CD4-positive, alpha-beta T cell treated with Interleukin-21 for 1 hour (primary cell): ENCODE measurements at places on chromosomes 2 and 18.

DNA sequence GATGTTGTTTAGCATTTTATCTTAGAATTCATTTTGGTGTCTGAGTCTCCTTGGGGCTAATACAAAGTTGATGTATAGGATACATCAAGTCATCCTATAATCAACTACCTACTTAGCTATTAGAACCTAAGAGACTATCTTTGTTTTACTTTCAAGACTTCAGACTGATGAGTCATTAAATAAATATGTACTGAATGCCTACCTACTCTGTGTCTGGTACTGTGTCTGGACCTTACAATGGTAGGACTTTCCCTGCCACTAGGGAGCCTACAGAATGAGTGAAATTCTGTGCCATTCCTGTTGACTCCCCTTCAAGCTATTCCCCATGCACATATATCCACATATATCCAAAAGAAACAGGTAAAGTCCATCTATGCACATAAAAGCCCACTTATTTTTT, 114.5 kb downstream of the ERBB4 start:
- no peak for DNase-seq

DNA sequence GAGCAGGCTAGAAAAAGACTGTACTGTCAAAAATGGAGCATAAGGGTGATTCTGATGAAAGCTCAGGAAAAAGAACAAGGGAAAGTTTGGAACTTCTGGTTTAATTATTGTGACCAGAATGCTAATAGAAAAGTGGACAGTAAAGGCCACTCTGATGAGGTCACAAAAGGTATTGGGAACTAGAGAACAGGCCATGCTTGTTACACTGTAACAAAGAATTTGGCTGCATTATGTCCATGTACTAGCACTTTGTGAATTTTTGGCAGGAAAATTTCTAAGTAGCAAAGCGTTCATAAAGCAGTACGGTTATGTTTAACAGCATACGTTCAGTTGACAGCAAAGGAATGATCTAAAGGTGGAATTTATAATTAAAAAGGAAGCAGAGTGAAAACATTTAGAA, 418.6 kb downstream of the TRIB2 start:
- DNase-seq, result no peak

DNA sequence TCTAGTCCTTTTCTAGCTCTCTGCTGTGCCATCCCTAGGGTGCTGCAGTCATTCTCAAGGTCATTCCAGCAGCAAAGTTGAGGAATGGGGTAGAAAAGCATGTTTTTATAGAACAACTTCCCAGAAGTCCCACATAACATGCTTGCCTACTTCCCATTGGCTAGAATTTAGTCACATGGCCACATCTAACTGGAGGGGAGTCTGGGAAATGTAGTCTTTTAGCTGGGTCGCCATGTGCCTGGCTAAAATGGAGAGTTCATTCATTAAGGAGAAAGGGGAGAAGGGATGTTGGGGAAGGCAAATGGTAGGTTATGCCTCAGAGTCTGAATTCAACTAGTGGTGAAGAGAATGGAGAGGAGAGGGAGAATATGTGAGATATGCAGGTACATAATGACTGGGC, 85.7 kb downstream of the SLC4A3 start:
- DNase-seq, result peak; percentile 4

DNA sequence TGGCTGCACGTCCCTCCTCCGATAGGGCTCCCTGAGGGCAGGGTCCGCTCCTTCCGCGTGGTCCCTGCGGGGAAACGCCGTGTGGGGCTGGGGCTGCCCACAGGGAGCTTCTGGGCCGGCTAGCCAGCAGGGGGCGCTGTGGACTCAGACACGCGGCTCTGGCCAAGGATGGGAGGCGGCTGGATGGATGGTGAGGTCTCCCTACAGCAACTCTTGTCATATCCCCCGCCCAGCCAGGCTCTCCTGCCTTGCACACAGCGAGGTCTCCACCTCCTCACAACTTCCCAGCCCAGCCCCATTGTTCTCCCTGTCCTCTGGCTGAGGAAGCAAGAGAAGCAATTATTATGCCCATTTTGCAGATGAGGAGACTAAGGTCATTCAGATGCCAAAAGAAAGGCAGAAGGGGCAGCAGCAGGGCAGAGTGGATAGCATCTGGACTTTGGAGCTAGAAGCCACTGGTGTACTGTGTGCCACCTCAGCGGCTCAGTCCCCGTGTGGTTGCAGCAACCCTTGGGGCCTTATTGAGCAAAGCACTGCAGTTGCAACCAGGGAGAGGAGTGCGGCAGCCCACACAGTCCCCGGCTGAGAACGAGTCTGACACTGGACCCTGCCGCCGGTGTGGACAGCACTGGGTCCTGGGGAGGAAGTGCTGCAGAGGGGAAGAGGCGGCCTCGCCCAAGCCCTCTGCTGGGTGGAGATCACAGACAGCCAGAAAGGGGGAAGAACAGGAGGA, 99.0 kb downstream of the ZFP36L2 start:
- peak; percentile 87 for DNase-seq

DNA sequence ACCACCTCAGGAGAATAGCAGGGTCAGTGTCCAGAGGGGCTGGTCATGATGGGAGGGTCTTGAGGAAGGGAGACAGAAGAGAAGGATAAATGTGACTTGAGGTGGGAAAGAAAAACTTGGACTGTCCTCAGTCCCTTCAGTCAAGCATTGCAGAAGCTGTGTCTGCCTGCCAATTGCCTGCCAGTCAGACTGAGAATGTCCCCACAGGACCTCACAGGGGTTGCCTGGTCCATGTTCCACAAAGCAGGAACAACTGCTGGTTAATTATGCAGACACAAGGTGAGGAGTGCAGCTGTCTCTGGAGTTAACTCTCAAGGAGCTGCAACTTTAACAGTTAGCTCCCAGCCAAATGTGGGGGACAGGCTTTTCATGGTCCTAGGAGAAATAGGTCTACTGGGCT, 75.7 kb downstream of the TRIM43 start:
- no peak for DNase-seq

DNA sequence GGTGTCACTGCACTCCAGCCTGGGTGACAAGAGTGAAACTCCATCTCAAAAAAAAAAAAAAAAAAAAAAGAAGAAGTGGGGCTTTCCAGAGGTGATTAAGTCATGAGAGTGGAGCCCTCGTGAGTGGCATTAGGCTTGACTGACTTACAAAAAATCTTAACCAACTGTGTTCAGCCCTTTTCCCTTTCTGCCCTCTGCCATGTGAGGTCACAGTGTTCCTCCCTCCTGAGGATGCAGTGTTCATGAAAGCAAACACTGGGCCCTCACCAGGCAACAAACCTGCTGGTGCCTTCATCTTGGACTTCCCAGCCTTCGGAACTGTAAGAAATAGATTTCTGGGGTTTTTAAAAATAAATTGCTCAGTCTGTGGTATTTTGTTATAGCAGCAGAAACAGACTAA, 37.0 kb upstream of the METTL21A start:
- DNase-seq, result peak; percentile 22

DNA sequence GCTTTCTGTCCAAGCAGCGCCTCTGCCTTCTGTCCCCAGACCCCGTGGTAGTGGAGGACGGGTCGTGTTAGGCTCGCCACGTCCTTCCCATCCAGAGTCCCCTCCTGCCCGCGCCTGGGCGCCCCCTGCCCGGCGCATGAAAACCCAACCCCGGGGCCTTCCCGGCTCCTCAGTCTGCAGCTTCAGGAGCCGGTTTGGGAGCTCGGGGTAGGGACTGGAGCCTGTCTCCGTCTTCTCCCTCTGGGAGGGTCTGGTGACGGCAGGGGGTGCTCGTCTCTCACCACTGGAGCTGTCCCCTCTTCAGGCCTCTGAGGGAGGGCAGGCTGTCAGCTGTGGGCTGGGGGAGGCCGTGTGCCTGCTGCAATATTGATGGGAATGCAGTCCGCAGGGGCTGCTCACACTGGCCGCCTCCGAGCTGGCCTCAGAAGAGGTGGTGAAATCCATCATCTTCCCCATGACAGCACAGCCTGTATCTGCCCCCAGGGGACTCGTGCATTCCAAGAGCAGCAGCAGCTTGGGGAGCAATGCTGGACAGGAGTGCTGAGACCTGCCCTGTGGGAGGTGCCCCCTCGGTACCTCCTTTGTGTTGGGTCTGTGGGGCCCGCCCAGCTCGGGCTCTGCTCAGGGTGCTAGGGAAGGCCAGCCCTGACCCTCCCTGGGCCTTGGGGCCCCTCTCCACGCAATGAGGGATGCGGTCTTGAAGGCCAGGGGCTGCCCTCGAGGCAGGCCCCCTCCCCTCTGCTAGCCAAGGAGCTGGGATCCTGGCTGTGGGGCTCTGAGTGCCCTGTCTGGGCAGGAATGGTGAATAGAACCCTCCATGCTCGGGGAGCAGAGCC, 17.8 kb upstream of the KLHL30 start:
- no peak for DNase-seq

DNA sequence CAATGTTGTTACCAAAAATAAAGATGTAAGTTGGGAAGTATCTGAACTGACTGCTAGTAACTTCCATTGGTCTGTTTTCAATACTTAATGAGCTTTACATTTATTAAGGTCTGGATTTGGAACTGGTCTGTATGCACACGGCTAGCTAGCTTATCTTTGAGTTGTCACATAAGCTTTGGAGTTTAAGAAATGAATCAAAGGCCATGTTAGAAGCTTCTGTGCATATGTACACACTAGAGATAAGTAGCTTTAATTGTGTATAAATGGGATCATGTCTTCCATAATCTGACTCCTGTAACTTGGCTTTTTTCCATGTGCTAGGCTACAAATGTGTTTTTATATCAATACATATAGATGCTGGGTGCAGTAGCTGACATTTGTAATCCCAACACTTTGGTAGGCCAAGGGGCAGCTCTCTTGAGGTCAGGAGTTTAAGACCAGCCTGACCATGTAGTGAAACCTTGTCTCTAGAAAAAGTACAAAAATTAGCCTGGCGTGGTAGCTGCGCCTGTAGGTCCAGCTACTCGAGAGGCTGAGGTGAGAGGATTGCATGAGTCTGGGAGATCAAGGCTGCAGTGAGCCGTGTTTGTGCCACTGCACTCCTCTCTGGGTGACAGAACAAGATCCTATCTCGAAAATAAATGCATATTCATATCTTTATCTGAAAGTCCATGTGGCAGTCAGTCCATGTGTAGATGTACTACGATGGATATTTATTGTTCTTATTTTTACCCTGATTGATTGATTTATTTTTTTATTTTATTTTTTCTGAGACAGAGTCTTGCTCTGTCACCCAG, 27.2 kb downstream of the ATIC start:
- DNase-seq, result no peak

DNA sequence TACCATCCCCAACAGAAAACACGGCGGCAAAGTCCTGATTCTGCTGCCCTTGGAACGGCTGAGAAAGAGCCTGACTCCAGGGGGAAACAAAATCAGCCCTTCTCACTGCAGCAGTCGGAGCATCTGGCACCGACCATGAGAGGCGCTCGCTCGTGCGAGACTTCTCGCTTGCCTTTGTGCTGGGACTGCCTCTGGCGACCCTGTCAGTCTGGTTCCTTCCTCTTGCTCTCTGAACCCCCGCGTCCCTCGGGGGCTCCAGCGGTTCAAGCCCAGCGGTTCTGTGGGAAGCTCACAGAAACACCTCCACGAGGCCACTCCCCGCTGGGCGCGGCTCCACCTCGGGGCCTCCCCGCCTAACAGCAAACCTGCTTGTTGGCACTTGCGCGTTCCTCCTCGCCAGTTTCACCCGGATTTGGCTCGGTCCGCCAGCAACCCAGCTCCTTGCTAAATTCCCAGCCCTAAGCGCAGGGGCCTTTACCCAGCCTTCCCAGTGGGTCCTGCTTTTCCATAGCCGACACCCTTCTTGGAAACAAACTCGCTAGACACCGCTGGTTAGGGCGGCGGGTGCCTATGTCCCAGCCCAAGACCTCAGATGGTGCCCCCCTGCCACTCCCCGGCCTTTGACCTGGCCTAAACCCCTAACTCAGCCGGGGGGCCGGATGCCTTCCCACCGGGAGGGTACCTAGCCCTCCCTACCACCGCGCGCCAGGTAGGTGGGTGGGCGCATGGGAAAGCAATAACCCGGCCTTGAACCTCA, 2.2 kb downstream of the RND3 start:
- DNase-seq, result no peak

- no peak for DNase-seq
Observed at GRCh38 chr2:25494616-25495015, 152.9 kb upstream of the DNMT3A start.

DNA sequence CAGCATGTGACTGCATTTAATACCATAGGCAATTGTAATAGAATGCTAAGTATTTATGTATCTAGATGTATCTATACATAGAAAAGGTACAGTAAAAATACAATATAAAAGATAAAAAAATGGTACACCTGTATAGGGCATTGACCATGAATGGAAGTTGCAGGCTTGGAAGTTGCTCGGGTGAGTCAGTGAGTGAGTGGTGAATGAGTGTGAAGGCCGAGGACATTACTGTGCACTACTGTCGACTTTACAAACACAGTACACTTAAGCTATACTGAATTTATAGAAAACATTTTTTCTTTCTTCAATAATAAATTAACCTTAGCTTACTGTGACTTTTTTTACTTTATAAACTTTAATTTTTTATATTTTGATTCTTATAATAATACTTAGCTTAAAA, 8.9 kb downstream of the DIS3L2 start:
- DNase-seq, result no peak

- DNase-seq, result no peak
Observed at GRCh38 chr2:130393318-130393910, 37.6 kb downstream of the PTPN18 start.

- no peak for DNase-seq
Observed at GRCh38 chr18:11134940-11135339, 14.4 kb downstream of the PIEZO2 start.

DNA sequence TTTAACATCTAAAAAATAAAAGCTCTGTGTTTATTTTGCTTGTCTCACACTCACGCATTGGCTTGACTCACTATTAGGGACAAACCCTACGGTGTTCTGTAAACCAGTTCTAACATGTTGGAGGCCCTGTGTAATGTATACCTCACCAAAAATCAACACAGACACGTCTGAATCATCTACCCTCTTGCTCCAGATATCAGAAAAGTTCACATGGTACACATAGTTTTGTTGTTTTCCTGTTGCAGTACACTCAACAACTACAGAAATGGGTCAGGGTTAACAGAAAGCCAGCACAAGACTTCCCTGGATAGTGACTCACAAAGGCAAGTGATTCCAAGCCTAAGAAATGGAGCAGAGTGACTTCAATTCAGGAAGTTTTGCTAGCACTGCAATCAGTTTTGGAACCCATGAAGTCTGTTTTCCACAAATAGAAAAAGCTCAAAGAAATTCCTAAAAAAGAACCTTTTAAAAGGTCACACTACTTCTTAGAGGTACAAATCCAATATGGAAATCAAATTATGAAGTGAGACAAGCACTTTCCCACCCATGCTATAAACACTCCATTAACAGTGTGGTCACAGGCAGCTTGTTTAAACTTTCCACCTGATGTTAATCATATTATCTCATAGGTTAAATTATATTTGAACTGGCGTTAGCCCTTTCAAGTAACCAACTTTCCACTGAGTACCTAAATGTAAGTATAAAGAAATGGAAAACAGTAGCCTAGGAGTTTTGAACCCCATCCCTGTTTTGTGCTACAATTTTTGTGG, 87.4 kb downstream of the GAREM1 start:
- no peak for DNase-seq

GRCh38 chr18:46663539-46663938, 6.5 kb upstream of the LOXHD1 start:
- no peak for DNase-seq

GRCh38 chr2:201971531-201972228, 62.0 kb upstream of the FZD7 start:
- DNase-seq, result no peak

- DNase-seq, result no peak
Observed at GRCh38 chr2:72051204-72051603, 96.5 kb downstream of the CYP26B1 start.
